Liver (tissue), 10 donors: ENCODE measurements at places on chromosomes 5 and 9. TPM values are rescaled to one million over a fixed set of nuclear protein-coding genes. Genes with fewer than 3 reads are reported as not detected.
A peak's percentile ranks its signal among the peaks of the same experiment; 100 is the strongest.

MLANA gene
- 0.25 TPM for total RNA-seq

RBM27 gene
- total RNA-seq, result 15.5 TPM

CAVIN4 gene
- total RNA-seq, result 0.08 TPM

RXRA gene
- 41.5 TPM for total RNA-seq

KIF24 gene
- 0.17 TPM for total RNA-seq

MAML1 gene
- 7.6 TPM for total RNA-seq

TOR2A gene
- 5.1 TPM for total RNA-seq

NPR3 gene
- 3.2 TPM for total RNA-seq

ERBIN gene
- 54.9 TPM for total RNA-seq

OR13C2 gene
- not detected for total RNA-seq

GRCh38 chr5:9774472-9775079, 144.4 kb upstream of the TAS2R1 start:
- H3K27me3 ChIP-seq, result no peaks in the 10 kb centered on the region
- H3K36me3 ChIP-seq, result no peaks in the 10 kb centered on the region
- no peak overlapping the region for H3K27ac ChIP-seq
- no peak overlapping the region for H3K4me3 ChIP-seq

DNA sequence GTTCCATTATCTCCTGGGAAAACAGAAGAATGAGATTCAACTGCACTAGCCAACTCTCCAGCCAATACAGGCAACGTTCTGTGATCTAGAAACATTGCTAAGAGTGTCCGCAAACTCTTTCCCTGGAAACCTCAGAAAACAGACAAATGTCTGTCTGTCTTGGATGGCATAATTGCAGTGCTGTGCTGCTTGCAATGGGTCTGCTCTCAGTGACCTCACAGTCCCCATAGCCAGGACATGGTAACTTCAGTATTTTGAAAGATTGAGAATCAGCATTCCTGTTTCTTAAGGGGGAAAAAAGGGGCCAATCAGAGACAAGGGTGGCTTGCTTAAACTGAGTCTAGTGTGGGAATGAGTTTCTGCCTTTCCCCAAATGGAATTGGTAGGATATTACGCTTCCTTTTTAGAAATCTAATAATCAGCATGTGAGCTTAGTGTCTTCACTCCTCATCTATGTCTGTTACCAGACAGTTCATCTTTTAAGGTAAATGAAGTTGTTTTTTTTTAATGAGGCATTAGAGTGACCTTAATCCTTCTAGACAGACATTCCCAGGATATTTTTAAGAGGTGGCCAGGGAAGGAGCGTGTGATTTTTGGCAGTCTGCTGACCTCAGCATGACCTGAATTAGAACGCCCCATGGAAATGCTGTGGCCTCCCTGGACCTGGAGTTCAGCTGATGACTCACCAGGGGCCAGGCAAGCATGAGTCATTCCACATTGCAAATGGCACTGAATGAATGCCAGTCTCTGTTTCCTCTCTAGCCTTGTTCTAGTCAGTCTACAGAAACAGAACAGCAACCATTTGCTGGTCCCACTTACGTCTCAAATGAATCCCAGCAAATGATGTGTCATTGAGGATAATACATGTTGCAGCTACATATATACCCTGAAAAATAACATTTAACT, 210.2 kb upstream of the ACTBL2 start:
- peaks cover 33% of the 10 kb centered on the region for H3K4me1 ChIP-seq
- DNase-seq, result no peak
- no peaks in the 10 kb centered on the region for H3K27me3 ChIP-seq
- no peak overlapping the region for H3K4me3 ChIP-seq
- peak overlapping the region; percentile 79 for H3K27ac ChIP-seq

DNA sequence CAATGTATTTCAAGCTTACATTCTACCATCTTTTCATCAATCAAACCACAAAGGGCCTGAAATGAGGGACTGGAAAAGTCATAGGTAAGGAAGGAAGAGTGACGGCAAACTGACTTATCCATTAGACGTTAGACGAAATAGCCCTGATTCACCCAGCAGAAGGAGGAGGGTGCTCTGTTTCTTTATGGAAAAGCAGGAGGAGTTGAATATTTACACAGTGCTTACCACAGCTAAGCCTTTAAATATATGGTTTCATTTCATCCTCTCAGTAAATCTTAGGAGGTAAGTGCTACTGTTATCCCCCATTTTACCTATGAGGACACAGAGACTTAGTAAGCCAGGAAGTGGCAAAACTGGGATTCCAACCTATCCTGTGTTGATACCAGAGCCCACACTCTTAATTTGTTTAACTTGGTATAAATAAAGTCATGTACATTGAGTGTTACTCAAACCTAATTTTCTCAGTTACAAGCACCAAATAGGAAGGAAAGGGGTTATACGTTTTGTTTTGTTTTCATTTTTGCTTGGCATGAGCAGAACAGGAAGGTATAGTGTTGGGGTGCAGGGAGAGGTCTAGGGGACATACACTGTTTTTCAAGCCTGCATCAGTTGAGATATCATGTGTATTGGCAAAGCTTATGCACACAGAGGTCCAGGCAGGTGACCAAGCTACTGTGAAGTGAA, 98.1 kb upstream of the IFNK start:
- DNase-seq, result no peak
- H3K36me3 ChIP-seq, result no peaks in the 10 kb centered on the region
- H3K4me1 ChIP-seq, result no peaks in the 10 kb centered on the region
- H3K27ac ChIP-seq, result no peak overlapping the region
- H3K27me3 ChIP-seq, result no peaks in the 10 kb centered on the region

DNA sequence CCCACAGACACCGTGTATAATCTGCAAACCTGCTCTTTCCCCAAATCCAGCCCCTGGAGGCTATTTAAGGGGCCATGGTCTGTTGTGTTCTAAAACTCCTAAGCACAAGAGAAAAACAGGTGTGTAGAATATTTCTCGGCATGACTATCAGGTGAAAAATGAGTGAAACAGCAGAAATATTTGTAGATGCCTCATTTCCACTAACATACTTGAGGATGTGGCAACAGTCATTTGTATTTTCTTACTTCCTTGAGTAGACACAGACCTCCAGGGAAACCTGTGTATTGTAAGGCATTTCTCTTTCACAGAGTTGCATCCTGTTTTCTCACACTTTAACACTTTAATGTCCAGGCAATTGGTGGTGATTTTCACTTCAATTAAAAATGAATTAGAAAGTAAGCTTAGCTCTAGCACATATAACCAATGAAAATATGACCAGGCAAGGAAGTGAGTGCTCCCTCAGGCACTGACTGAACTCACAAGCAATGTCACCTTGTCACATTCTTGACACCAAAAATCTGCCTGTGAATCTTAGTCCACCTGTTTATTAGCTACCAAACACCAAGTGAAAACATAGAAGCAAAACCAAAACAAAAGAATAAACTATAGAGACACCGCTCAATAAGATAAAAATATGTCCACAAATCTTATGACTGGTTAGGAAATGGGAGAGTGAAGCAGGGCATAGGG, 64.4 kb downstream of the DIRAS2 start:
- H3K36me3 ChIP-seq, result no peaks in the 10 kb centered on the region
- H3K4me3 ChIP-seq, result no peak overlapping the region
- no peak overlapping the region for H3K27ac ChIP-seq
- H3K4me1 ChIP-seq, result no peaks in the 10 kb centered on the region
- DNase-seq, result no peak
- no peaks in the 10 kb centered on the region for H3K27me3 ChIP-seq

DNA sequence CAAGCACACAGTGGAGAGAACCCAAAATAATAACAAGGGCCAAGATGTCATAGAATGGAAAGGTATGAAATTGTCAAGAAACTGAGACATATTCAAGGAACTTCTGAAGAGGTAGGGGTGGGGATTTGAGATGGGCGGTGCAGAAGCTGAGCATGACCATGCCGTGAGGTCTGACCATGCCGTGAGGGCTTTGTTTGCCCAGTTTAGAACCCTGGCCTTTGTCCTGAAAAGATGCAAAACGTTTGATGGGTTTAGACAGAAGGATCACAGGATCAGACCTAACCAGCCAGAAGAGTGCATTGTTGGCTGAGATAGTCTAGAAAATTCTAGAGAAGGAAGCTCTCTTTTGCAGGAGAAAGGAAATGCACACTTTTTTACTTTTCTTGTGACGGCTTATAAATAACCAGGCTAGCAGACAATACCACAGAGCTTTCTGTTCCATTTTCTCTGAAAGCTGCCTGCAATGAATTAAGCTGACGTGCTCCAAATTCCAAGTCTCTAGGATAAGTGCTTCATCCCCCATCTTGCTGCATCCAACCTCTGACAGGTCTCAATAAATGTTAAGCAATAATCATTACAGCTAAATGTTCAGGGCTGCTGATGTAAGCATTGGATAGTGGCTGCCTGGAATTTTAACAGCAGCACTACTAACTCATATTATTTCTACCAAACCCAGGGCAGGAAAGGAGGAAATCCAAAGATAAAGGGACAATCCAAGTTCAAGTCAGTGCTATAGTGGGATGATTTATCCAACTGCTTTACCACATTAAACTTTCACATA, 110.9 kb upstream of the IL6ST start:
- no peak overlapping the region for H3K27ac ChIP-seq
- no peak for DNase-seq
- no peak overlapping the region for H3K4me3 ChIP-seq
- H3K36me3 ChIP-seq, result no peaks in the 10 kb centered on the region

DNA sequence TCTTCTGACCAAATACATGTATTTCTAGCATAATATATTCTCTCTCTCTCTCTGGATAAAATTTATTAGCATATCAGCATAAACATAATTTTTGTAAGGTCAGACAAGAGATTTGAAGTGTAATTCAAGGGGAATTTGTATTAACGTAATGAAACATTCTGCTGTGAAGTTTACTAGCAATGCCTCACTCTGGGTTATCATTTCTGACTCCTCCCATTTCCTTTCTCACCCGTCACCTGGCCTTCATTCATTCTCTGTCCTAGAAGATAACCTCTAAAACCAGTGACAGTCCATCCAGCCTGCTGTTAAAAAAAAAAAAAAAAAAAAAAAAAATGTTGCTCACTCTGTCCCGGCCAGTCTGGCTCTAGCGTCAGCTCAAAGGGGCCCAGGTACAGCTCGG, 27.1 kb downstream of the GRAMD2B start:
- H3K4me3 ChIP-seq, result no peak overlapping the region
- no peak for DNase-seq
- no peaks in the 10 kb centered on the region for H3K27me3 ChIP-seq
- no peak overlapping the region for H3K27ac ChIP-seq
- H3K4me1 ChIP-seq, result no peaks in the 10 kb centered on the region

GRCh38 chr9:130463763-130464745, 19.3 kb downstream of the ASS1 start:
- peaks cover 8% of the 10 kb centered on the region for H3K4me1 ChIP-seq
- DNase-seq, result no peak
- H3K4me3 ChIP-seq, result no peak overlapping the region
- H3K27ac ChIP-seq, result no peak overlapping the region
- H3K36me3 ChIP-seq, result peaks cover 23% of the 10 kb centered on the region
- H3K27me3 ChIP-seq, result no peaks in the 10 kb centered on the region

GRCh38 chr5:88235346-88235745, 33.3 kb downstream of the TMEM161B start:
- H3K27ac ChIP-seq, result no peak overlapping the region
- H3K4me1 ChIP-seq, result no peaks in the 10 kb centered on the region
- no peak overlapping the region for H3K4me3 ChIP-seq
- H3K36me3 ChIP-seq, result no peaks in the 10 kb centered on the region

DNA sequence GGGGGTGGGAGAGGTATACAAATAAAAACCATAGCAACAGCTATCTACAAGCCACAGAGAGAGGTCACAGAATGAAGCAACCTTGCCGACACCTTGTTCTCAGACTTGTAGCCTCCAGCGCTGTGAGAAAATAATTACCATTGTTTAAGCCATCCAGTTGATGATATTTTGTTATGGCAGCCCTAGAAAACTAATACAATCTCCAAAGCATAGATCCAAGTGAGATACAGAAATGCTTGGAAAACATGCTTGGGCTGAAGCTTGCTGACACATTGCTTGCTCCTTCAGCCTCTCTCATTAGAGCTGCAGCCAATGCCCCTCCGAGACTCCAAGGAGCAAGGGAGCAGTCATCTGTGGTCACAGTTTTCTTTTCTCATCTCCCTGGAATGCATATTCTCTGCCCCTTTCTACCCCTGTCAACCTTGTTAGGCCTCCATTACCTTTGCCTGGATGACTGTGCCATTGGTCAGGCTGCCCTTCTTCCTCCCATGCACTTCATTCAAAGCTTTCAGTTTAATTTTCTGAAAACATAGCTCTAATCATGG, 401.4 kb upstream of the KLF4 start:
- no peaks in the 10 kb centered on the region for H3K27me3 ChIP-seq
- H3K4me1 ChIP-seq, result no peaks in the 10 kb centered on the region
- no peak overlapping the region for H3K27ac ChIP-seq
- no peak for DNase-seq

DNA sequence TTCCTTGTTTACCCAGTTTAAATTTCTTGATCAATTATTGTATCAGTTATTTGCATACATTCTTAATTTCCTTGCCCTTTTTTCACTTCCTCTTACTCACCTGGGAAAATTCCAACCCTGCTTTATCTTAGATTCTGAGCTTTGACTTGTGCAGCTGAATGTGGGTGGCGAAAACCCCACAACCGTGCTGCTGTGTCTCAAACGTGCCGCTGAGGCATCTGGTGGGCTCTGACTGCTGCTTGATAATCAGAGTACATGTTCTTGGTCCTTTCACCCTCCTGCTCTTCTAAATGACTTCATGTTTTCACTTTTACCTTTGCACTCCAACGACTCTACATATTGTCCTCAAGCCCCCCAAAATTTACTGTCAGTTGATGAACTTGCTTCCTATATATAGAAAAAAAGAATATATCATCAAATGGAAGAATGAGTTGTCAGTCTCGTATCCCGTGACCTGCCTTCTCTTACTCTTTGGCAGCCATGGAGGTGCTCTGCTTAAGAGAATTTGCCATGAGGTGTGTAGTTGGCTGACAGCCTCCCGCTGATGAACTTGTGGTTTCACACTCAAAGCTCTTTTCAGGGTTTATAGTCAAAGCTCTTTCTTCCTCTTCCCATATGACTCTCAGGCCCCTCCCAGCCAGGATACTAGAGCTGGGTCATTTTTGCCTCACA, 14.0 kb upstream of the JAK2 start:
- no peak overlapping the region for H3K4me3 ChIP-seq
- no peak overlapping the region for H3K27ac ChIP-seq
- no peak for DNase-seq
- H3K4me1 ChIP-seq, result no peaks in the 10 kb centered on the region
- H3K27me3 ChIP-seq, result no peaks in the 10 kb centered on the region

- DNase-seq, result peak; percentile 33
- H3K27me3 ChIP-seq, result peaks cover 22% of the 10 kb centered on the region
- H3K36me3 ChIP-seq, result no peaks in the 10 kb centered on the region
- no peak within 1 kb of the TSS for H3K27ac ChIP-seq
- H3K4me3 ChIP-seq, result peak within 1 kb of the TSS; percentile 47
Measured at GRCh38 chr9:97853056-97853843, at the start of gene FOXE1. TSS of gene FOXE1 (plus strand) at chr9:97853226. CDS start at chr9:97853915, 689 bp downstream.

- no peaks in the 10 kb centered on the region for H3K27me3 ChIP-seq
- DNase-seq, result no peak
- H3K4me3 ChIP-seq, result no peak overlapping the region
- H3K36me3 ChIP-seq, result no peaks in the 10 kb centered on the region
- no peaks in the 10 kb centered on the region for H3K4me1 ChIP-seq
- no peak overlapping the region for H3K27ac ChIP-seq
Measured at GRCh38 chr5:164958688-164959087, 1453.3 kb downstream of the MAT2B start.

- H3K4me1 ChIP-seq, result peaks cover 27% of the 10 kb centered on the region
- no peak within 1 kb of the TSS for H3K4me3 ChIP-seq
- H3K27me3 ChIP-seq, result peaks cover 12% of the 10 kb centered on the region
Measured at GRCh38 chr5:161546470-161547301, at the start of gene GABRB2. TSS of gene GABRB2 (minus strand) at chr5:161546725. CDS start at chr5:161546643, 82 bp downstream.

- no peaks in the 10 kb centered on the region for H3K36me3 ChIP-seq
- peak overlapping the region; percentile 75 for H3K27ac ChIP-seq
- peak; percentile 91 for DNase-seq
- H3K27me3 ChIP-seq, result no peaks in the 10 kb centered on the region
Measured at GRCh38 chr9:36401164-36401740, 1.2 kb upstream of the RNF38 start.

- no peaks in the 10 kb centered on the region for H3K27me3 ChIP-seq
- no peak for DNase-seq
- no peaks in the 10 kb centered on the region for H3K36me3 ChIP-seq
- H3K27ac ChIP-seq, result no peak overlapping the region
Measured at GRCh38 chr5:36681711-36682110, 75.3 kb downstream of the SLC1A3 start.
